IPS DF 19.7 (cell line): ENCODE measurements at places on chromosomes 5 and 9.

DNA sequence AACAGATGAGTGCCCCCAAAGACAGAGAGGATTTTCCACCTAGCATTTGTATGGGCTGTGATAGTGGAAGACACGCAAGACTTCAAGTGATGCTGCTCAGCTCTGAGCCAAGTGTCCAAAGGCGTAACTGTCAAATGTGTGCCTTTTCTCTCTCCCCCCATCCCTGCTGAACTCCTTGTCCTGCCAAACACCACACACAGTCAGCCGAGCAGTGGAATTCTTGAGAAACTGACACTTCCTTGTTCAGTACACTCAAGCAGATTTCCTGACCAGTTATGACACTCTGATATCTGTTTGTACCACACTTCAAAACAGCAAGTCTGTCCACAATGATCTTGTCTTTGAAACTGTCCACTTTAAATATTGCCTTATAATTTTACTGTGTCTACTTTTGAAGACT is 166.4 kb downstream of the PIK3R1 start:
- DNase-seq = no peak

DNA sequence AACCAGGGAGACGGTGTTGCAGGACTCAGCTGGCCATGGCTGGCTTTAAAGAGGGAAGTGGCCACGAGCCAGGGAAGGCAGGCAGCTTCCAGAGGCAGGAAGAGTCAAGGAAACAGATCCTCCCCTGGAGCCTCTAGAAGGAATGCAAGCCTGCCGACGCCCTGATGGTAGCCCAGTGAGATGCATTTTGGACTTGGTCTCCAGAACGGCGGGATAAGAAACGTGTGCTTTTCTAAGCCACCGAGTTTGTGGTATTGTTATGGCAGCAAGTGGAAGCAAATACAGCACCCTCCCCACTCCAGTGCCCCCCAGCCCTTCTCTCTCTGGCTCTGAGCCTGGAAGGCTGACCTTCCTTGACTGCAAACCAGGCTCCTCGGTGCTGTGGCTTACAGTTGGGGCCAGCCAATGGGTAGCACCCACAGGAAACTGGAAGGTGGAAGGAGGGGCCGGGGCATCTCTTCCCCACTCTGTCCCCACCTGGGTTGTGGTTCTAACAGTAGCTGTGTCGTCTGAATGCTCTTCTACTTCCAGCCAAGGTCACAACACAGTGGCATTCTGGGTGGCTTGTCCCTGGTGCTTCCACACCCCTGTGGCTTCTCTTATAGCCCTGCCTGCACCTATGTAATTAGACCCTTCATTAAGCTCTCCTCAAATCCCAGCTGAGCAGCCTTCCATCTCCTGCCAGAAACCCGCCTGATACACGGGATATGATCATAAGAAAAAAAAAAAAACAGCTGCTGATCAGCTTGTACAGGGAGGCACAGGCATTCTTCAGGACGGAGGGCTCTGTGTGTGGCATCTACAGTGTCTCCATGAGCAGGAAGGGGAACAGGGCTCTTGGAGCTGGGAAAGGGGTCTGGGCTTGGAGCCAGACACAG is 29.9 kb upstream of the UNC5A start:
- no peak for DNase-seq

- no peak for DNase-seq
Observed at GRCh38 chr9:26205261-26205660, 527.0 kb upstream of the TUSC1 start.

DNA sequence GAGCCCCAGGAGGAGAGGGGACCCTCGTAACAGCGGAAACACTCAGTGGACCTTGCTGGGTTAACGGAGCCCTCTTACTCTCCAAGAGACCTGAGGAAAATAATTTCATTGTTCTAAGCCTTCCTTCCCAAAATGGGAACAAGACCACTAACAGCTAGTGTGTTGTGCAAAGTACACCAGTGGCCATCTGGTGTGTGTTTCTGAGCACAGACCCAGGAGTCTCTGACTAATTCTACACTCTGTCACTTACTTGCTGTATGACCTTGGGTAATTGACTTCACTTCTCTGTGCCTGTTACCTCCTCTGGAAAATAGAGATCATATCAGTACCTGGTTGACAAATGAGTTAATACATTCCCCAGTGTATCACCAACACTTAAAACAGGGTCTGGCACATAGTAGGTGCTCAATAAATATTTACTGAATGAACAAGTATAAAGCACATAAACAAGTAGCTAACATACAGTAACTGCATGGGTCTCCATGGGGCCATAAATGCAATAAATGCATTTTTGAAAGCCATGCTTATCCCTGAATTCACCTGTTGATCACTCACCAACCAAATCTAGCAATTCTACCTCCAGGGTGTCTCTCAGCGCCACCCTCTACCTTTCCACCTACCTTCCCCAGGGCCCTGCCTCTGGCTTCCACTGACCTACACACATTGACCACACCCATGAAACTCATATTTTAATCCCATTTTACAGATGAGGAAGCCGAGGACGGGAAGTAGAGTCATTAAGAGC is 44.7 kb upstream of the AKNA start:
- no peak for DNase-seq

GRCh38 chr9:92968081-92968480 is 20.8 kb downstream of the FGD3 start:
- no peak for DNase-seq

- no peak for DNase-seq
Observed at GRCh38 chr9:108919517-108919916, 14.4 kb downstream of the ELP1 start.

- no peak for DNase-seq
Observed at GRCh38 chr9:38671748-38672147, 48.2 kb downstream of the FAM240B start.

GRCh38 chr5:140044041-140044440 is 942 bp upstream of the NRG2 start:
- DNase-seq = no peak

GRCh38 chr5:125609011-125609410 is 814.2 kb upstream of the GRAMD2B start:
- DNase-seq = no peak

GRCh38 chr5:129905473-129906176 is 1.4 kb downstream of the CHSY3 start:
- DNase-seq = no peak

- DNase-seq = no peak
Observed at GRCh38 chr5:114192108-114192507, 169.8 kb upstream of the KCNN2 start.
